Activated CD8-positive, alpha-beta memory T cell treated with anti-CD3 and anti-CD28 coated beads, Interleukin-2, amount 50 U/mL, for 4 hours (primary cell): ENCODE measurements at places on chromosomes 12 and 14.

GRCh38 chr12:10497602-10498001 lies 8.1 kb upstream of the EIF2S3B start:
- DNase-seq, result peak; percentile 68

GRCh38 chr12:10111451-10111850 lies 12.7 kb upstream of the CLEC1A start:
- DNase-seq, result no peak

- no peak for DNase-seq
These were observed 51.3 kb downstream of the PRICKLE1 start for GRCh38 chr12:42538203-42538602.

GRCh38 chr14:26281280-26281998 lies 316.4 kb downstream of the NOVA1 start:
- DNase-seq, result no peak

- no peak for DNase-seq
These were observed 61.7 kb upstream of the SLC6A15 start for GRCh38 chr12:84974155-84974815.

DNA sequence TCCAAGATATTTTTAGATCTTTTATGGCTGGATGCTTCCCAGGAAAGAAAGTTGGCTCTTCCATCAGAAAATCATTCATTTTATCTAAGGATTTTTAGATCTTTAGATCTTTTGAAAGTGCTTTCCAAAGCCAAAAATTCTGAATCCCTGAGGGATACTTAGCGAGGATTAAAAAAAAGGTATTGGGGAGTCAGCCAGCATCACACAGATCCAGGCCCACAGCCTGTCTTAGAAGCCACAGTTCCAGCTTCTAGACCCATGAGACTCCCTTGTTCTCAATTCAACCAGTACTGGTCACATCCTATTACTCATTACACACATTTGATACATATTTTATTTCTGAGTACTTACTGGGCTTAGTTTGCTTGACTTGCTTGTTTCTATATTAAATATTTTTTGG lies 49.9 kb downstream of the TSPAN8 start:
- DNase-seq, result no peak

DNA sequence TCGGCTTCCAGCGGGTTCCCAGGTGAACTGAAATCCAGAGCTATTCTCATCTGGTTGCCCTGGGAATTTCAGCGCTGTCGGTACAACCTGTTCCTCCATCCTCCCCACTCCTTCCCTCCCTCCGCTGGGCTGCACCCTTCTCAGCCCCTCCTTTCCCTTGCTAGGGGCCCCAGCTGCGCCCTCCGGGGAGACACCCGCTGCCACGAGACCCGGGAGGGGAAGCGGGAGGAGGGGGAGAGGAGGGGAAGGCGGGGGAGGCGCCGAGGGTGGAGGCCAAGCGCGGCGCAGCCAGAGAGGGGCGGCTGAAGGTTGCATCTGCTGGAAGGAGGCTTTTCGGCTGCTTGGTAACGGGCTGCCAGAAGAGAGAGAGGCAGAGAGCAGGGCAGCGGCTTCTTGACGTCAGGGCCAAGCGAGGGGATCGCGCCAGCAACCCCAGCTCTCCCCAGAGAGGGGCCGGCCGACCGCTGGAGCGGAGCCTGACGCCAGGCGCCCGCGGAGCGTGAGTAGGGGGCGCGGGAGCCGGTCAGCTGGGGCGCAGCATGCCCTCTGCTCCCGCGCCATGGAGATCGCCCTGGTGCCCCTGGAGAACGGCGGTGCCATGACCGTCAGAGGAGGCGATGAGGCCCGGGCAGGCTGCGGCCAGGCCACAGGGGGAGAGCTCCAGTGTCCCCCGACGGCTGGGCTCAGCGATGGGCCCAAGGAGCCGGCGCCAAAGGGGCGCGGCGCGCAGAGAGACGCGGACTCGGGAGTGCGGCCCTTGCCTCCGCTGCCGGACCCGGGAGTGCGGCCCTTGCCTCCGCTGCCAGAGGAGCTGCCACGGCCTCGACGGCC lies at the start of gene KCNA5:
Gene KCNA5, plus strand, starts transcription at position 291 of the 831 bp plus-strand sequence. Its CDS starts 269 bp downstream, at position 560.
- no peak for DNase-seq

GRCh38 chr14:93010522-93011140 lies 87.7 kb downstream of the CHGA start:
- DNase-seq, result no peak

DNA sequence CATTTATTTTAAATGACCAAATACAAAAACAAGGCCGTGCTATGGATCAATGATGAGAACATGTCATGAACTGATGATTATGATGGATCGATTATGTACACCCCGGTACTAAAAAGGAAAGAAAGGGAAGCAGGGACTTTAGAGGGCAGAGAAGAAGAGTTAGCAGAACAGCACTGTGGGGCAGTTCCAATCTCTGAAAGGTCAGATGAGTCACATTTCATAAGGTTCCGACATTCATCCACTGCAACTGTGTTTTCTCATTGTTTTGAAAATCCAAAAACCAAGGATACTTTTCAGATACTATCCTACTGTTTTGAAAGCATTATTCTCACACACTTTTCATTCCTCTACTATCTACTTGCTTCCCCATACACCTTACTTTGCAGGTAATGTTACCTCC lies 169.3 kb downstream of the STXBP6 start:
- no peak for DNase-seq

DNA sequence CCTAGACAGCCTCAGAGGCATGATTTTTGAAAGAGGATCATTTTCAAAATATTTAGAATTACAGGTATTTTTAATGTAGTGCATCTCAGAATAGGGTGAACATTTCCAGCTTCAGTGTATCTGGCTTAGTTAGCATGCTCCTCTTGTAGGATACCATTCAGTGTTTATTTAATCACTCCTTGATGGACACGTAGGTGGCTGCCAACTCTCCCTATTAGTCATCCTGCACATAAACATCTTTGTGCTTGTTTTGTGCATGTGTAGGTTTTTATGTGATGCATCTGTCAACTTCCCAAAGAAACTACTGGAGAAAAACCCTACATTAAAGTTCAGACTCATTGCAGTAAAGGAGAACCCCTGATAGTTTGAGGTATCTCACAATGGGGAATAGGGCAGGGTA lies 52.5 kb upstream of the RBM19 start:
- DNase-seq, result no peak

GRCh38 chr12:19402211-19402610 lies 37.1 kb upstream of the AEBP2 start:
- no peak for DNase-seq

DNA sequence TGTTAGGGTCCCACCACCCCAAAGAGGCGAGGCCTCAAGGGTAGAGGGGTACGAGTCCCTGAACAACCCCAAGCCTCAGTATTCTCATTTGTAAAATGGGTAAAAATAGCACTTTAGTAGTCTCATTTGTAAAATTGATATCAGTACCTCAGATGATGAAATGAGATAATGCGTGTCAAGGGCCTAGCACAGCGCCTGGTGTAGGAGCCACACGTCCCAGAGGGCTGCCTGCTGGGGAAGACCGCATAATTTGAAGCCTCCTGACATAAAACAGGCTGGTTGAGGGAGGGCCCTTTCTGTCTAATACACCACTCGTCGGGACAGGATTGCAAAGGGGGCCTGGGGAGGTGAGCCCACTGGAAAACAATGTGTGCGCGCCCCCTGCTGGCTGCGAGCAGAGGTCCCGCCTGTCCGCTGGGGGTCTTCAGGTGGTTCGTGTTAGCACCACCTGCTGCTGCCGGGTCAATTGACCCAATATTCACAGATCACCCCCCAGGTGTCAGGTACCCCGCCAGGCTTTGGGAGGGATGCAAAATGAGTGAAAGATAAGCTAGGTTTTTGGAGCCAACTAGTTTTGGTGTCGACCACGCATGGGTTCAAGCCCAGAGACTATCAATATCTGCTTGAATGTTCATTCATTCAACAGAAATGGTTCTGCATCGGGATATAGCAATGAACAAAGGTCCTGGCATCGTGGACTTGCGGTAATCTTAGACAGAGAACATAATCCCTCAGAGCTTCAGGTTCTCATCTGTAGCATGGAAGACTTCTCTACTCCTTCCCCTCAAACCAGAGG lies 24.7 kb upstream of the IRF2BPL start:
- DNase-seq, result peak; percentile 87

GRCh38 chr12:66409195-66409871 lies 107.0 kb downstream of the HELB start:
- peak; percentile 25 for DNase-seq

GRCh38 chr14:93019970-93020369 lies 95.8 kb downstream of the ITPK1 start:
- no peak for DNase-seq

GRCh38 chr12:45326358-45326975 lies 110.6 kb downstream of the ANO6 start:
- DNase-seq, result no peak

GRCh38 chr12:54004063-54004840 lies 4.3 kb downstream of the HOXC9 start:
- DNase-seq, result no peak

DNA sequence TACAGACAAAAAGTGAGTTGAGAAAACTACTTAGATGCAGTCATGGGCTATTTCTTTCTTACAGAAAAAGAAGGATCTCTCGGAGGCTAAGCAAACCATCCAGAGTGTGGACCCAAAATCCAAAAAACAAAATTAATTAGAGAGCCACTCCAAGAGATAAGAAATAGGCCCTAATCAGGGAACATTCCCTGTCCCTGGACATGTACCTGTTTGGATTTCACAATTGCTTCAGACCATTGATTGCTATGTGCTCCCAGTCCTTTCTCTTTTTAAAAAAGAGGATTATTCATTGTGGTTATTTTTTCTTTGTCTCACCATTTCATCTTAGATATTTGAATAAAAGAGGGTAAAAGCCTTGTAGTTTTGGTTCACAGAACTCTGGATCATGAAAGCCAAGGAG lies 549.9 kb downstream of the ETNK1 start:
- no peak for DNase-seq

GRCh38 chr14:92035890-92036289 lies 4.0 kb downstream of the TRIP11 start:
- no peak for DNase-seq

DNA sequence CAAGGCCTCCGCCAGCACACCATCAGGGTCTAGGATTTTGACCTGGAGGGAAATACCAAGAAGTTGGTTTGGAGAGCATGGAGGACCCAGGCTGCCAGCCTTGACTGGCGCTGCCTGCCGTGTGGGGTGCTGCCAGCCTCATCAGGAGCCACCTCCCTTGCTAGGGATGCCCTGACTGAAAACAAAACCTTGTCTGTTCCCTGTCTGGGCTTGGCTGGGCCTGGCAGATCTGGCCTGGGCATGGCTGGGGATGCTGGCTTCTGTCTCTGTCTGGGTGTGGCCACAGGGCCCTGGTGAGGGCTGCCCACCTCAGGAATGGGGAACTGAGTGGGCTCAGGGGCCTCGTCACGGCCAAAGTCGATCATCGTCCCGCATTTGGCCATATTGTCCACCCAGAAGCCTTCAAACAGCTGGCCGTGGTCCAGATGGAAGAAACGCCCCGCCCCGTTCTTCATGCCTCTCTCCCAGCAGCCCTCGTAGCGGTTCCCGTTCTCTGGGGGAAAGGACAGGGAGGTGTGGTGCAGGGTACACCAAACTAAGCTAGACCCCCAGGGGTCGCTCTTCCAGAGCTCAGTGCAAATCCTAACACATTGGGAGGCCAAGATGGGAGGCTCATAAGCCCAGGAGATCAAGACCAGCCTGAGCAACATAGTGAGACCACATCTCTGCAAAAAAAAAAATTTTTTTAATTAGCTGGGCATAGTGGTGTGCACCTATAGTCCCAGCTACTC lies 16.5 kb downstream of the MORN3 start:
- DNase-seq, result no peak

GRCh38 chr14:73260574-73260973 lies 23.3 kb downstream of the PAPLN start:
- DNase-seq, result no peak

GRCh38 chr12:77047341-77048109 lies 17.8 kb downstream of the E2F7 start:
- DNase-seq, result no peak

DNA sequence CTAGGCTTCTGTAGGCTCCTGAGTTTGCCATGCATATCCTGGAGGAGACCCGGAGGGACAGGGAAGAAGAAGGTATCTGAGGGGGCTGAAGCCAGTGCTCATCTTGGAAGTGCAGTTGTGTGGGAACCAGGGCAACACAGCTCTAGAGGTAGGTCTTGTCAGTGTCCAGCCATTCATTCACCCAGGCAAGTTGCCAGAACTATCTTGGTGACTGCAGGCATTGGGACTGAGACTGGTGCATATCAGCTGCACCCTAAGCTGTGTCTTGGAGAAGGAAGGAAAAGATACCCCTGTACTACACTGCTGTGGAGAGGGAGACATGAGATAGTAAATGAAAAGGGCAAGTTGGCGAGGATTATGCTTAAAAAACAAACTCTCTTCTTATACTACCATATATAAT lies 4.9 kb upstream of the WIF1 start:
- DNase-seq, result no peak

- DNase-seq, result no peak
These were observed 9.9 kb downstream of the GPRC5A start for GRCh38 chr12:12901158-12901791.

GRCh38 chr14:92922155-92922735 lies 705 bp upstream of the CHGA start:
- no peak for DNase-seq
